GM12891 (cell line): ENCODE measurements at places on chromosomes 11 and 22.
A peak's percentile ranks its signal among the peaks of the same experiment; 100 is the strongest.

GRCh38 chr11:79949574-79949973 is 508.7 kb upstream of the TENM4 start:
- no peak for DNase-seq

DNA sequence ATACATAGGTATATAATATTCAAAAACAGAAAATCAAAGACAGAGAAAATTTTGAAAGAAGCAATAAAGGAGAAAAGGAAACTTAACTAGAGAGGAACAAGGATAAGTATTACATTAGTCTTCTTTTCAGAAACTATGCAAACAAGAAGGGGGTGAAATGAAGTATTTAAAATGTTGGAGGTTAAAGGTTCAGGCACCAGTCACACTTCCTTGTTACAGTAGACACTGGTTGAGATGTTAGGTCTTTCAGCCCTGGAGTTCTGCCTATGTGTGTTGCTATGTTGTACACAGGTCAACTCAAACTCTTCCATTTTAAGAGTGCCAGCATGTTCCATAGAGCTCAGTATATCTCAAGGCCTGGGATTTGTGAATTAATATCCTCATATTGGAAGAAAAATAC is 6.0 kb upstream of the MS4A4A start:
- DNase-seq: no peak

DNA sequence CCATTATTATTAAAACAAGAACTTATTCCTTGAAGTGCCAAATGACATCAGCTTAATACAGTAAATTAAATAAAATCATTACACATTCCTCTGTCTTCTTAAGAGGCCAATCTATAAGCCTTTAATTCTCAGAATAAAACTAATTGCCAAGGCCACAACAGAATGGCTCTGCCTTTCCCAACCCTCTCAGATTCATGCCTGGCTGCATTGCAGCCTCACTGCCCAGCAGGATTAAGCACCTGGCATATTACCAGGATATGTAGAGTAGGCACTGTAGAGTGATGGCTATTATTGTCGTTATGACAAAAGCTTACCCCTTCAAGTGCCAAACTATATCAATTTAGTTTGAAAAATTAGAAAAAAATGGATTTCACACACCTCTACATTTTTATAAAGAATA is 9.4 kb upstream of the CALCA start:
- DNase-seq: no peak

DNA sequence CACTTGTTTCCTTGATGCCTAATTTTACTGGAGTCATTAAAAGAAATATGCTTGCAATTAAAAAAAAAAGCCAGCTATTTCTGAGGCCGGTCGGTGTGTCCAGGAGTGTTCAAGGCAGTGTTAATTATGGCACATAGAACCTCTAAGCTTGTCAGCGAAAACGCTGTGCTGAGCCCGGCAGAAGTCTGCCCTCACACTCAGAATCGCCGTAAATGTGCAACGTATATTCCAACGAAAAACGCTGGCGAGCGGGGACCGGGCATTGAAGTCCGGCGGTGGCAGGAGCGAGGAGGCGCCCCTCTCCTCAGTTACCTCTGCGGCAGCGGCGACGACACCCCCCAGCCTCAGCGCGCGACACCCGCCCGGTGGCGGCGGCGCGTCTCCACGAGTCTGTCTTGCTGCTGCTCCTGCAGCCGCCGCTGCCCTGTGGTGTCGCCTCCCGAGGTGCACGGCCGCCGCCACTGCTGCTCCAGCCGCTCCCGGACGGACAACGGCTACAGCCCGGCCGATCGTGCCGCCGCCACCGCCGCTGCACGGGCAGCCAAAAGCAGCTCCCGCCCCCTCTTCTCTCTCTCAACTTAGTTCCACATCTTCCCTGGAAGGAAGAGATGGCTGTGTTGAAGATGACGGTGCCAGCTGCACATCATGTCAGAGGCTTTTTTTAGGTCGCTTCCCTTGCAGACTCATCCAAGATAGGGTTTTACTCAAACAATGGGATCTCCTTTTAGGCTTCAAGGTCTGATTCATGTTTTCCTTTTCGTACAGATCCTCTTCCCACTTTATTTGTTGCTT is 56.0 kb downstream of the JAM3 start:
- no peak for DNase-seq

GRCh38 chr11:58649623-58650022 is 27.2 kb downstream of the CNTF start:
- DNase-seq: no peak

- DNase-seq: peak; percentile 35
Observed at GRCh38 chr11:3165152-3165705, at the start of gene OSBPL5. Gene OSBPL5, minus strand, starts transcription at chr11:3165310. Its CDS starts 36,162 bp downstream, at chr11:3129148.

- DNase-seq: peak; percentile 55
Observed at GRCh38 chr11:17014833-17015626, 816 bp upstream of the PLEKHA7 start.

- DNase-seq: no peak
Observed at GRCh38 chr22:30422481-30423300, 2.9 kb upstream of the MTFP1 start.

GRCh38 chr11:75966537-75967287 is 151.7 kb downstream of the UVRAG start:
- DNase-seq: peak; percentile 4

DNA sequence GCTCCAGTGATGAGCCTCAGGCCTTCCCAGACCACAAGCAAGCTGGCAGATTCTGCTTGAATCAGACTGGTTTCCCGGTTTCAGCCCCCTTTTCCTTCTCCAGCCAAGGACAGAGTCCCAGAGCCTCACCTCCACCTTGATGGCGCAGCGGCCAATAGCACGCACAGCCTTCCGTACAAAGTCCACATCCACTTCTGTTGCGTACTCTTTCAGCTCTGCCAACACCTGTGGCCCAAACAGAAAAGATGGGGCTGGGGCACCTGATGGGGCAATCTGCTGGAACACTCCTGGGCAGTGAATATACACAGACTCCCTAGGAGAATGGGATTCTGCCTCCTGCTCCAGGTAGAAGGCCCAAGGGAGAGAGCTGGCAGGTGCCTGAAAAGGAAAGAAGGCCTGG is 35.5 kb upstream of the RASL10A start:
- DNase-seq: no peak

DNA sequence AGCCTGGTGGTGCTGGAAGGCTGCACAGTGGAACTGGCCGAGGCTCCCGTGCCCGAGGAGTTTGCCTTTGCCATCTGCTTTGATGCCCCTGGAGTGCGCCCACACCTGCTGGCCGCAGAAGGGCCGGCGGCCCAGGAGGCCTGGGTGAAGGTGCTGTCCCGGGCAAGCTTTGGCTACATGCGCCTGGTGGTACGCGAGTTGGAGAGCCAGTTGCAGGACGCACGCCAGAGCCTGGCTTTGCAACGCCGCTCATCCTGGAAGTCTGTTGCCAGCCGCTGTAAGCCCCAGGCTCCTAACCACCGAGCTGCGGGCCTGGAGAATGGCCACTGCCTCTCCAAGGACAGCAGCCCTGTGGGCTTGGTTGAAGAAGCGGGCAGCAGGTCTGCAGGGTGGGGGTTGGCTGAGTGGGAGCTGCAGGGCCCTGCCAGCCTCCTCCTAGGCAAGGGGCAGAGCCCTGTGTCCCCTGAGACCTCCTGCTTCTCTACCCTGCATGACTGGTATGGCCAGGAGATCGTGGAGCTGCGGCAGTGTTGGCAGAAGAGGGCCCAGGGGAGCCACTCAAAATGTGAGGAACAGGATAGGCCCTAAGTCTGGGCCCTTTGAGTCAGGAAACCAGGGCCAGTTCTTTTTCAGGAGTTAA is 1.9 kb upstream of the SMDT1 start:
- DNase-seq: no peak

DNA sequence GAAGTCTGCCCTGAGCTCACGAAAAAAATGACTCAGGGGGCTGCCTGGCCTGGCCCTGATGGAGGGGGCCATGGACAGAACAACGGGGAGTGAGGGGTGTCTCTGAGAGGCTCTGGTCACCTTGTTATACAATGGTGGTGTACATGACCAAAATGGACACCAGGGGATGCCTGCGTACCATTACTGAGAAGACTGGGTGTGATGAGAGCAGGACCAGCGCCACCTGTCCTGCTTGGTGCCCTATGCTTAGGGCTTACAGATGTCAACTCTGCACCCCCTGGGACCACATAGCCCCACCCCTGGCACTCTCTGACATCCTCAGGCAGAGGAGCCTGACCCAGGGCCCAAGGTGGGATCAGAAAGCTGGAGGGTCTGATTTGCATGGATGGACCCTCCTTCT is 104.8 kb downstream of the ZNF280B start:
- no peak for DNase-seq

- no peak for DNase-seq
Observed at GRCh38 chr11:110757066-110757465, 44.8 kb upstream of the ARHGAP20 start.

DNA sequence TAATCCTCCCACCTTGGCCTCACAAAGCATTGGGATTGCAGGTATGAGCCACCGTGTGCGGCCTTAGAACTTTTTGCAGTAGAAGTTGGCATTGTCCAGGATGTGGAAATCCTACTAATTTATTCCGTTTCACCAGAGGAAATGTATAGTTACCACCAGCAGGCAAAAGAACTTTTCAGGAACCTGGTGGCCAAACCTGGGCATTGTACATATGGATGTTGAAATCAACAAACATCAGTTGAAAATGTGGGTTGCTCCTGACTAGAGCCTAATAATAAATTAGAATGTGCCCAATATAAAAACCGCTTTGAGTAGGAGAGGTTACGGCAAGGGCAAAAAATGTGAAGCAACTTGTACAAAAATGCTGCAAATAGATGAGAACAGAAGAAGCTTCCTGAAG is 40.7 kb upstream of the XBP1 start:
- DNase-seq: no peak

DNA sequence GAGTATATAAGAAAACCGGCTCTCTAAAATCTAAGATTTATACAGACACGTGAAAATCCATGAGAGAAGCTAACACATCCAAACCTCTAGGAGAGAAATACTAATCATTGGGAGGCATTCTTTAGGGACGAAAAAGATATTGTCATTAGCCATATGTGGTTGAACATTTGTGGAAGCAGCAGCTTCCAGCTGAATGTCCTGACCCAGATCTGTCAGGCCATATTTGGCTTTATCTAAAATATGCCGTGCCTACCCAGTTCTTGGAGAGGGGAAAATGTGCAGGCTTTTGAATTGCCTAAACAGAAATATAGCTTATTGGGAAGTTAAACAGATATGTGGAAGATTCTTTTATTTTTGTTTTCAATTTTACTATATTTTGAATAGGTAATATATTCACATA is 6.4 kb downstream of the CCDC89 start:
- DNase-seq: no peak

DNA sequence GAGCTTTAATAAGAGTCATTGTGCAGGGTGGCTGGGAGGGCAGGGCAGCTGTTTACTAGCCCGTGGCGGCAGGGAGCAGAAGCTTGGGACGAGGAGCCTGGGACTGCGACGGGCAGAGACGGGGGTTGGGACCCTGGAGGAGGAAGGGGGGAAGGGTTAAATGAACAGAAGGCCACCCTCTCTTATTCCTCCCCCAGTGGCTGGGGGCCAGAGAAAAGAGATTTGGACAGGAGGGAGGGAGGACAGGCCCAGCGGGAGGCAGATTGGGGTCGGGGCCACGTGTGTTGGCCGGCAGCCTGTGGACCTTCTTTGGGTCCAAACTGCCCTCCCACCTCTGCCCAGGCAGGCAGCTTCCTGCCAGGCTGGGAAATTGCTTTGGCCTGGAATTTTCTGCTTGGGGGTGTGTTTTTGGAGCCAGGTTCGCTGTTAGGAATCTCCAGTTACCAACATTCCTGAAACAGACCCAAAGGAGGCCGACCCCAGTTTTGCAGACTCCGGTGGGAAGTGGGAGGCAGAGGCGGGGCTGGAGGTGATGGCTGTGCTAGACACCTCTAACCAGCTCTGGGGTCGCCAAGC is 50.2 kb downstream of the APOL3 start:
- DNase-seq: no peak

GRCh38 chr11:134554861-134555260 is 142.8 kb upstream of the B3GAT1 start:
- DNase-seq: no peak

DNA sequence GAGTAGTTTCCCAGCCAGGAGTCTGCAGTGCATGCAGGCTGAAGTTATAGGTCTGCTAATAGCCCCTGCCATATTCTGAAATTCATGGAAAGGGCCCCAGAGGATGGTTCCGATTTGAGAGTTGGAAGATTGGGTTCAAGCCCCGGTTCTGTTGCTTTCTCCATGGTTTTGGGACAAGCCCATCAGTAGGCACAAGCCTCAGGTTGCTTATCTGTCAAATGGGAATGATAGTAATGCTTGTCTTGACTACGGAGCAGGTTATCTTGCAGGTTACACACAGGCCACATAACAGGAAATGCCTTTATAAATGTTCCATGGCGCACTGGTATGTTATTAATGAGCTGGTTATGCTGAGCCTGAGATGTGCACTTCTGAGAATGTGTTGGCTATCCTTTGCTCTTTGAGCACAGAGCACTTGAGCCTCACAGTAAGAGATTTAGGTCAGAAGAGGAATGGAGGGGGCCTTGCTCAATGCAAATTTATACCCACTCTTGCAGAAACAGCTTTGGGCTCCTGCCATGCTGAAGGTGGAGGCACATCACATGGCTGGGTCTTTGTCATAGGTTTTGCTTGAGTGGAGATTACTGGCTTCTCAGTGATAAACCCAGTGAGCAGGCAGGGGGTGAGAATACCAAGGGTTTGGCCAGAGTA is 47.1 kb downstream of the ZNRF3 start:
- DNase-seq: no peak

DNA sequence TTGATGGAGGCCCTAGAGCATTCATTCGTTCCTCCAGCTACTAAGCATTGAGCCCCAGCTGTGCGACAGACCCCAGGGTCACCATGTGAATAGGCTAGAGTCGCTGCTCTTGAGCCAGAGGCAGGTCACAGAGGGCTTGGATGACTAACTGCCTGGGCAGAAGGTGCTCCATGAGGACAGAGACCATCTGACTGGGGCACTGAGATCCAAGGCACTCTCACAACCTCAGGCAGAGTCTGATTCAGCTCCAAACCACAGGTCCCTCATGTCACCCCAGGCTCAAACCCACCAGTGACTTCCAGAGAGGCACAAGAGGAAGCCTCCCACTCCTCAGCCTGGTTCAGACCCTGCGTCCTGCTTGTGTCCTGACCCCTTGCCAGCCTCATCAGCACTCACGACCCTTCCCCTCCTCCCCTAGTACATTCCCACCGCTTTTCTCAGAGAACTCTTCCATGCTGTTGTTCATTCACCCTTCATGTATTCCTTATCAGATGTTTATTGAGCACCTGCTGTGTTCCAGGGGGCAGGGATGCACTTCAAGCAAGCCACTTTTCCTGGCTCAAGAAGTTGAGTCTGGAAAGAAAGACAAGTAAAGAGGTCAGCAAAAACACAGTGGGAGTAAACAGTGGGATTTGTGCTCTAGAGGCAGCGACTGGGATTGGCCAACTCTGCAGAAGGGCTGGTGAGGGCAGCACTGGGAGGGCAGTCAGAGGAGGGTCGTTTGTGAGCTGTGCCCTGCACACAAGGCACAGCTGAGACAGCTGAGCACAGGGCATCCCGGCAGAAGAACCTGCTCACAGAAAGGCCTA is 9.3 kb downstream of the OAF start:
- DNase-seq: no peak

DNA sequence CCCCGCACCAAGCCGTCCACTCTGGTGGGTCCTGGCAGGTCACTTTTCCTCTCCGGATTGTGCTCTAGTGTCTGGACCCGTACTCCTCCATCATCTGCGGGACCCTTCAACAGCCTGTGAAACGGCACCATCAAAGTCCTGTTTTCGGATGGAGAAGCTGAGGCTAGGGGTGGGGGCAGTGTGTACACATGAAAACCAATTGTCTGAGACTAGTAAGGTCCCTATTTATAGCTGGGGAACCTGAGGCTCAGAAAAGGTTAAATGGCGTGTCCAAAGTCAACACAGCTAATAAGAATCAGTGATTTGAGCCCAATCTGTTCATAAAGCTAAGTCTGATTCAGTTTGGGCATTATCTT is 668 bp upstream of the LRRC32 start:
- no peak for DNase-seq

GRCh38 chr11:42806191-42806590 is 505.6 kb upstream of the API5 start:
- no peak for DNase-seq
